Lung microvascular endothelial cell (primary cell): ENCODE measurements at places on chromosomes 12 and 14.

GRCh38 chr12:45273717-45274271, 57.9 kb downstream of the ANO6 start:
- peak; percentile 47 for DNase-seq

GRCh38 chr12:51631591-51631990, 40.6 kb downstream of the SCN8A start:
- peak; percentile 63 for DNase-seq

DNA sequence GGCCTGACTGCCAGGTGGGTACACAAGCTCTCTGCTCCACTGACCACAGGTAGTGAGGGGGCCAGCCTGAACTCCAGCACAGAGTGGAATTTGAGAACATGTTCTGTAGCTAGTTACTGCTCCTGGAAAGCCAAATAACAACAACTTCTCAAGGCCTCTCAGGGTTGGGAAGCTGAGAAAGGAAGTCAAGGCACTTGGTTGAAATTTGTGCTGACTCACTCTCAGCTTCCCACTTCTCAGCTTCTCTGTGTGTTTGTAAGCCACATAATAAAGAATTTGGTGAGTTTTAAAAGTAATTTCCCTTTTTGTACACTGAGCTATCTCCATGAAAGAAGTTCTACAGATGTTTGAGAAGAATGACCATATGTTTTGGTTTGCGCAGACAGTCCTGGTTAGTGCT, 234.9 kb downstream of the KTN1 start:
- DNase-seq, result peak; percentile 62

GRCh38 chr12:26918321-26919215, 19.2 kb downstream of the INTS13 start:
- DNase-seq, result no peak

DNA sequence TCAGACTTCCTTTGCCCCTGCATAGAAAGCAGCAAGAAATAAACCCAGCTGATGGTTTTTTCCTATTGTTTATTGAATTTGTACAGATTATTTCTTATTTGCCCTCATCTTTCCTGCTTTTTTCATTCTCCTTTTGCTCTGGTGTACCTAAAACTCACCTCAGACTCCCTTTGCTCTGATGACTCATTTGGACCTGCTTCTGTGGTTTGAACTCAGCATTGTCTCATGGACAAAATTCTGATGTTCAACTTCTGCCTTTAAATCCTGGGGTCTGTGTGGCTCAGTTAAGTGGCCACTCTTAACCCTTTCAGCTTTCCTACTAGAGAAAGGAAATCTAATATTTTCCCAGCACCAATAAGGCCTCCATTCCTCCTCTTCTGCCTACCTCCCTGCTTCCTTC, 3.5 kb upstream of the SENP1 start:
- DNase-seq, result no peak

DNA sequence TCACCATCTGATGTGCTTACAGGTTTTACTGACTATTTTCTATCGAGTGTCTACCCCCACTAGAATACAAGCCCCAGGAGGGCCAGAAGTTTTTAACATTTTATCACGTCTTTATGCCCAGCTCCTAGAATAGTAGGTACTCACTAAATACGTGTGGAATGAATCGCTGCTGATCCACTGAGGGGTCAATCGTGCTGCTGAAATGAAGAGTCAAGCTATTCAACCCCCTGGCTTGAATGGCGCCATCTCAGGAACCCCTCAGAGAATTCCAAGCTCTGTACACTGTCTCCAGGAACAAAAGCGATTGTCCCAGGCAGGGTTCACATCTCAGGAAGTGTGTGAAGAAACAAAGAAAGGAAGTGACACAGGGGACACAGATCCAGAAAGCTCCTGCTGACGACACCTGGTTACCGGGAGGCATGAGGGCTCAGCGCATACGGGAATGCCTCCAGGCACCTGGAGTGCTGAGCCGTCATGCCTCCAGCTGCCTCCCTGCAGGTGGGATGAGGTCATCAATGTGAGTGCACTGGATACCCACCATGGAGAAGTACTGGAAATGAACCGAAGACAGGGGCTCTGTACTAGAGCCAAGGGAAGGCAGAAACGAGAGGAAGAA, 45.6 kb downstream of the PITPNM2 start:
- DNase-seq, result peak; percentile 39

DNA sequence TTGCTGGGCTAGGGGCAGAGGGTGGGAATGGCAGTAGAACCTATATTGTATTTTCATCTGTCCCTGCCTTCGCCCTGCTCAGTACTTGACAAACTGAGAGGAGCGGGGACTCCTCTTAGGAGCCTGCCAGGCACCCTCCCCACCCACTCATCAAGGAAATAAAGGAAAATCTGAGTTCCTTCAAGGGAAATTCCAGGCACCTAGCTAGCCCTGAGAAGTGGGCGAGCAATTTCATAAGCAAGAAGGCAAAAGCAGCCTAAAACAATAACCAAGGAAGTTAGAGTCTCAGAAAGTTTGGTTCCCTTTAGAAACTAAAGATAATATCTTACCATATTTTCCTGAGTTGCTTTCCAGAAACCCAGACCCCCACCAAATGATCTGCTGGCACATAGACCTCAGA, 10.6 kb upstream of the PLEKHD1 start:
- no peak for DNase-seq

DNA sequence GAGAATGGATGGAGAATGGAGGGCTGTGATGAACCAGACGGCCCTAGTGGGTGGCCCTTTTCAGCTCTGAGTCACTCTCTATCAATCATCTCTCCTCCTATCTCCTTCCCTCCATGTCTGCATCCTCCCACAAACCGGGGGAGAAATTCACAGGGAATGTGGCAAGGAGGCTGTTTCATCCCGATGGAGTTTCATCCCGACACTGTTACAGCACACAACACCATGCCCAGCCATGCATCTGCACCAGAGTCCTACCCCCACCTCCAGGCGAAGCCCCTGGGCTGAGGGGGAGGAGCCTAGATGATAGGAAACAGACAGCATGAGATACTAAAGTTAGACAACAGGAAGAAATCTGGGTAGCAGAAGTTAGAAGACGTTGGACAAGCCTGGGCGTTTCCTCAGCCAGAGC, 20.8 kb downstream of the SLC8B1 start:
- DNase-seq, result no peak

DNA sequence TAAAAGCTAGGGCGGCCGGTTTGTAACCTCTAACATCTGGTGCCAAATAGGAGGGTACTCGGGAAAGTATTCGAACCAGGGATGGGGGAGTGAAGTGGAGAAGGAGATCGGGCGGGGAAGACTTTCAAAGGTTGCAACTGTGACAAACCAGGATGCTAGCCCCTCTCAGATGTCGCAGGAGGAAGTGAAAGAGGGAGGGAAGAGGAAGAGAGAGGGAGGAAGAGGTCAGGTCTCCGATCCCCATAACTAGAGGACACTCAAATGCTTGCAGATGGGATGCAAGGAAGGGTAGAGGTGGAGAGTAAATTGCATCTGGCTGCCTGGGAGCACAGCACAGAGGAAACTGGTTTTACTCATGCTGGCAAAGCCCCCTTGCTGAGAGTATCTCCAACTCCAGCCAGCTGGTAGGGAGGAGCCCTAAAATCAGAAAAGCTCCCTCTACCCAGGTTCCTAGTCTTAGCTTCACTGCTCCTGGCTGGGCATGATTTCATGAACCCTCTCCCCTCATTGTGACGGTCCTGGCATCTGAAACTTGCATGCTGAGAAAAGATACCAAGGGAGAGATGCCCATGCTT, 696.7 kb upstream of the TBX3 start:
- DNase-seq, result no peak

DNA sequence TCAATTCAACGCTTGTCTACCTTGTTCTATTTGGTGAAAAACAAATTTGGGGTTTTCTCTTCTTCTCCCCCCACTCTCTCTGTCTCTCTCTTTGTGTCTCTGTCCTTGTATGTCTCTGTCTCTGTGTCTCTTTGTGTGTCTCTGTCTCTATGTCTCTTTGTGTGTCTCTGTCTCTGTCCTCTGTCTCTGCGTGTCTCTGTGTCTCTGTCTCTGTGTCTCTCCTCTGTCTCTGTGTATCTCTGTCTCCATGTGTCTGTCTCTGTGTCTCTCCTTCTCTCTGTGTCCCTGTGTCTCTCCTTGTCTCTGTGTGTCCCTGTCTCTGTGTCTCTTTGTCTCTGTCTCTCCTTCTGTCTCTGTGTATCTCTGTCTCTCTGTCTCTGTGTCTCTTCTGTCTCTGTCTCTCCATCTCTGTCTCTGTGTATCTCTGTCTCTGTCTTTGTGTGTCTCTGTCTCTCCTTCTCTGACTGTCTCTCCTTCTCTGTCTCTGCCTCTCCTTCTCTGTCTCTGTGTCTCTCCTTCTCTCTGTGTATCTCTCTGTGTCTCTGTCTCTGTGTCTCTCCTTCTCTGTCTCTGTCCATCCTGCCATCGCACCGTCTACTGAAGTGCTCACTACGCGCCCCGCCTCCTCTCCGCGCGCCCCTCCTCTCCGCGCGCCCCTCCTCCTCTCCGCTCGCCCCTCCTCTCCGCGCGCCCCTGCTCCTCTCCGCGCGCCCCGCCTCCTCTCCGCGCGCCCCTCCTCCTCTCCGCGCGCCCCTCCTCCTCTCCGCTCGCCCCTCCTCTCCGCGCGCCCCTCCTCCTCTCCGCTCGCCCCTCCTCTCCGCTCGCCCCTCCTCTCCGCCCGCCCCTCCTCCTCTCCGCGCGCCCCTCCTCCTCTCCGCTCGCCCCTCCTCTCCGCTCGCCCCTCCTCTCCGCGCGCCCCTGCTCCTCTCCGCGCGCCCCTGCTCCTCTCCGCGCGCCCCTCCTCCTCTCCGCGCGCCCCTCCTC, 12.8 kb downstream of the LRCOL1 start:
- DNase-seq, result peak; percentile 90

DNA sequence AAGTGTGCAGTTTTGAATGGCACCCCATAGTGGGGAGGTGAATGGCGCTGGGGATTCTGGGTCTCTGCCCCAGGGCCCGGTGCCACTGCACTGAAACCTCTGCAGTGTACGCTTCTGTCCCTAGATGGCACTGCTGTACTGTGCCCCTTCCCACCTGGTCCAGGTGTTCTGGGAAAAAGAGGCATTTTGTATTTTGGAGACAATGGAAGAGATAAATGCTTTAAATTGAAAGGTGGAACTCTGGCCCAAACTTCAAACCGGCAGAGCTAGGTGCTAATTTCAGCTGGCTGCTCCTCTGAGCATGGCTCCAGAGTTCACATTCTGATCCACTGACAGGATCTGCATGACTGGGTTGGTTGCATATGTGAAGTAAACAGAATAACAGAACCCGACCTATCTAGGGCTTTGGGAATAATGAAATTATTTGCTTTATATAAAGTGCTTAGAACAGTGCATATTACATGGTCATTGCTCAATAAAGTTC, 52.2 kb downstream of the KRT80 start:
- DNase-seq, result no peak

- no peak for DNase-seq
Observed at GRCh38 chr12:67018105-67018504, 251.1 kb upstream of the CAND1 start.

GRCh38 chr12:66072566-66072965, 58.0 kb downstream of the LLPH start:
- no peak for DNase-seq

DNA sequence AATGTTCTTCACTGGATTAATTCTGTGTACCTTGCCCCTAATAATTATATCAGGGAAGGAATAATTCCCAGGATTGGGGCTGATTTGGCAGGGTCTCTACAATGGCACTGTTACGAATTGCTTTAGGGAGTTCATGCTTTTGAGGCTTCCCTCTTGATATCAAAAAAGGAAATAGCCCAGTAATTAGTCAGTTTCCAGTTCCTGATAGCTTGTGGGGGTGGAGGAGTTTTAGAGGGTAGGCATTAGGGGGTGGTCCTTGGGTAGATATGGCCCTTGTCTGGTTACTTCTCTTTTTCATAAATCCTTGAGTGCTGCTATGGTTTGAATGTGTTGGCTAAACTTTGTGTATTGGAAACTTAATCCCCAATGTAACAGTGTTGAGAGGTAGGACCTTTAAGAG, 6.1 kb upstream of the SRSF5 start:
- no peak for DNase-seq

GRCh38 chr12:127970491-127970890, 296.5 kb upstream of the TMEM132C start:
- DNase-seq, result no peak

DNA sequence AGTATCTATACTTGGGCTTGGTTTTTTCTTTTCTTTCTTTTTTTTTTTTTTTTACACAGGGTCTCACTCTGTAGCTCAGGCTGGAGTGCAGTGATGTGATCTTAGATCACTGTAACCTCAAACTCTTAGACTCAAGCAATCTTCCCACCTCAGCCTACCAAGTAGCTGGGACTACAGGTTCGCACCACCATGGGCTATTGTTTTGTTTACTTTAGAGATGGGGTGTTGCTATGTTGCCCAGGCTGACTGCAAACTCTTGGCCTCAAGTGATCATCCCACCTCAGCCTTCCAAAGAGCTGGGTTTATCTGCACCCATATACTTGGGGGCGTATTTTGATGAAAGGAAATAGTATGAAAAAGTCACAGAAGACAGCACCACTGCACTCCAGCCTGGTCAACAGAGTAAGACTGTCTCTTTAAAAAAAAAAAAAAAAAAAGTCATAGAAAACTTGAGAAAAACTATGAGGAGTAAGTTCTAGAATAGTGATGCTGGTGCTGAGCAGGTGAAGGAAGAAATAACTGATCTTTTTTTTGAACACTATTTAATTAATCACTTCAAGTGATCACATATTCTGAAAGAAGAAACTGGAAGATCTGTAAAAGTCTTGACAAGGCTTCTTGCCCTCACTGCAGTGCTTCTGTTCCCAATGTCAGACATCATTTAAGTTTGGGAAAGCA, 53.8 kb upstream of the NPFF start:
- no peak for DNase-seq

DNA sequence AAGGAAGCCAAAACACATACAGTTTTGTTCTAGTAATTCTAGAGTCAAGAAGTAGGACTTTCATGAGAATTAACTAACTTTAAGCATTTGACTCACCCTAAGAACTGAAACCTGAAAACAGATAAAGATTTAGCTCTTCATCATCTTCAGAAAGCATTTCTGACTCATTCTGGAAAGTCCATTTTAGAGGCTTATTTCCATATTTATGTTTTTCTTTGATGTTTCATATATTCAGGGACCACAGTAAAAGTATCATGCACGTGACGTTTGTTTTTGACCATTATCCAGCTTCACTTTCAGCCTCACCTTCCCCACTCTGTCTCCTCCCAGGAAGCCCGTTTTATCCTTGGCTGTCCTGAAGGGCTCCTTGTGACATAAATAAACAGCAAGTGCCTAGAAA, 79.2 kb downstream of the MDGA2 start:
- DNase-seq, result no peak

- no peak for DNase-seq
Observed at GRCh38 chr12:3263939-3264922, 187.1 kb downstream of the TSPAN9 start.

- no peak for DNase-seq
Observed at GRCh38 chr12:106227641-106228319, 20.0 kb downstream of the CKAP4 start.

DNA sequence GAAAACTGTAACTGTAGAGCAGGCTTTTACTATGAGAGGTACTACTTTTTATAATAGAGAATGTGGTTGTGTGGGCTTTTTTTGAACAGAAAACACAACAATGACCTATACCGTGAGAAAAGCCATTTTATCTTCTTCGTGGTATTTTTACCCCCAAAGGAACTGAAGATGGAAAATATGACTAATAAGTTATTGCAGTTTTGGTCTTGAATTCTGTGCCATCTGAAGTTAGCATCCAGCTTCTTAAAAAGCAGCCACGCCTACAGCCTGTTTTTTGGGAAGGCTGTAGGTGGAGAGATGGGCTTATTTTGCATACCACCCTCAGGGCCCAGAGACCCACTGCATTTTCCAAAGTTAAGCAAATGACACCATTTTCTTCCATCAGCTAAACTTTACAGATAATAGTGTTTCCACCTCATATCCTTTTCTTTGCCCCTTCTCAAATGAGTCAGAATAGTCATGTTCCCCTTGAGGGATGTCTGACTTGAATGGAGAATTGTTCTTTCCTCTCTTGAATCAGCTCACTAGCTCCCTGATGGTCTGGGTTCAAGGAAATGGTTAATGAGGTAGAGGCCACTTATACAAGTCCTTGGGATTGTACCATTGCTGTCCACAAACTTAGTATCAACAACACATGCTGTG, 53.0 kb downstream of the TBC1D30 start:
- DNase-seq, result no peak
